GM10248 (cell line): ENCODE measurements at places on chromosomes 16 and 17.

- no peak for DNase-seq
These were observed 9.3 kb upstream of the FAAP100 start for GRCh38 chr17:81561494-81561885.

- DNase-seq, result no peak
These were observed 139.3 kb upstream of the IRX3 start for GRCh38 chr16:54425681-54426552.

- DNase-seq, result no peak
These were observed 225.7 kb downstream of the CBLN1 start for GRCh38 chr16:49055824-49056545.

GRCh38 chr16:83296505-83296904 lies 511.3 kb upstream of the HSBP1 start:
- no peak for DNase-seq

- DNase-seq, result no peak
These were observed 414.4 kb downstream of the UTP18 start for GRCh38 chr17:51674579-51675255.

GRCh38 chr17:79201536-79202227 lies 127.1 kb downstream of the ENGASE start:
- no peak for DNase-seq

- DNase-seq, result peak; percentile 67
These were observed 8.4 kb downstream of the RARA start for GRCh38 chr17:40317345-40317873.

- no peak for DNase-seq
These were observed 4.7 kb downstream of the PRAC1 start for GRCh38 chr17:48717367-48718226.

DNA sequence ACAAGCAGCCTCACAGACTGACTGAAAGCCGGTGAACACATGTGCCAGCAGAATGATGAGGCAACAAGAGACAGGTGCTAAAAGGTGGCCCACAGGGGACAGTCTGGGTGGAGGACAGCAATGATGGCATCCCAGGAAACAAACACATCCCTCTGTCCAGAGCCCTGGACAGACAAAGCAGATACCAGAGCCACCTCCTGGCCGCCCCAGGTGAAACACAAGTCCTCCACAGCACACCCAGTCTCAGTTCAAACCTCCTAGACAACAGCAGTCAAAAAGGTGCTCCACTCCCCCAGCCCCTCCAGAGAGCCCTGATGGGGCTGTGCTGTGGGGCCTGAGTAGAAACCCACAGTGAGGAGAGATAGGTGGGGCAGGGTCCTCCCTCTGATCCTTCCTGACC lies 20.3 kb upstream of the CDH5 start:
- no peak for DNase-seq

DNA sequence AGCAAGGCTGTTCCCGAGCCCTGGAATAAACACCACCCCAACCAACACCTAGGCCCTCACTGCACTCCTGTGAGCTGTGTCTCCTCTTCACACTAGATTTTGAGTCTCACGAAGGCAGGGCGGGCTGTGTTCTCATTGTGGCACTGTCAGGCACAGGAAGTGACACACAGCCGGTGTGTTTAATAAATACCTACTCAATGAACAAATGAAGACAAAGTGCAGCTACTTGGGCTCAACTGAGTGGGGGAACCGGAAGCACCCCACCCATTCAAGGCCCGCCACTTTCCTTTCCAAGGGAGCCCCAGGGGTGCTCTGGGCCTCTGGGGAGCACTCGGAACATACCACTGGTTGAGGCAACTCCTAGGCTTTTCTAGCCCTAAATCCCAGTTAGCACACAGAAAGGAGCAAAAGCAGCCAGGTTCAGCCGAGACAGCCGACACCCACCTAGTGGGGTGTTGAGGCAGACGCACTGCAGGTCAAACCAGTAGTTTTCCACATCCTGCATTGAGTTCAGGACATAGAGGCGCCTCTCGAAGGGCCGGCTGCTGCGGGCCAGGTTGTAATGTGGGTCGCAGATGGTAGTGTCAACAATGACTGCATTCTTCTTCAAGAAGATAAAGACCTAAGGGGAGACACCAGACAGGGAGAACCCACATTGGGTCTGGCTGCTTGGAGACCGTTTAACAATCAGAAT lies 57.7 kb downstream of the GTF3C1 start:
- DNase-seq, result no peak
